Fibroblast of lung (primary cell): ENCODE measurements at places on chromosomes 4 and X. TPM values are rescaled to one million over a fixed set of nuclear protein-coding genes. Genes with fewer than 3 reads are reported as not detected.

GRCh38 chr4:153916273-153916755 lies 127.4 kb upstream of the SFRP2 start:
- no peak for DNase-seq

DNA sequence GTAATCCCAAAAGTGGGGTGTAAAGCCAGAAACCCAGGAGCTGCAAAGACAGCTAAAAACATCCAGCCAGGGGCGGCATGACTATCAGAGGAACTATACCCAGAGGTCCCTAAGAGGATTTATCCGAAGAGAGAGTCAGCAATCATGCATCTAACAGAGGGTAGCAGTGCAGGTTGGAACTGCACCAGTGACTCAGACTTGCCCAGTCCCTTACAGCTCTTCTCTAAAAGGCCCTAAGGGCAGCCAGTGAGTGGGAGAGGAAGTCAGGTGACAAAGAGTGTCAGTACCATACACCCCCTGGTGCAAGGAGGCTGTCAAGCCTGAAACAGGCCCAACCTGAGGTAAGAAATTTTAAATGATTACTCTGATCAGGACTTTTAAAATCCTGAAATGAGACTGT lies 88.1 kb downstream of the CAMK2D start:
- DNase-seq: peak; percentile 33

GRCh38 chrX:39726771-39727170 lies 371.0 kb downstream of the BCOR start:
- DNase-seq: no peak

Gene CTAG1B
- total RNA-seq: not detected in 2 replicates

DNA sequence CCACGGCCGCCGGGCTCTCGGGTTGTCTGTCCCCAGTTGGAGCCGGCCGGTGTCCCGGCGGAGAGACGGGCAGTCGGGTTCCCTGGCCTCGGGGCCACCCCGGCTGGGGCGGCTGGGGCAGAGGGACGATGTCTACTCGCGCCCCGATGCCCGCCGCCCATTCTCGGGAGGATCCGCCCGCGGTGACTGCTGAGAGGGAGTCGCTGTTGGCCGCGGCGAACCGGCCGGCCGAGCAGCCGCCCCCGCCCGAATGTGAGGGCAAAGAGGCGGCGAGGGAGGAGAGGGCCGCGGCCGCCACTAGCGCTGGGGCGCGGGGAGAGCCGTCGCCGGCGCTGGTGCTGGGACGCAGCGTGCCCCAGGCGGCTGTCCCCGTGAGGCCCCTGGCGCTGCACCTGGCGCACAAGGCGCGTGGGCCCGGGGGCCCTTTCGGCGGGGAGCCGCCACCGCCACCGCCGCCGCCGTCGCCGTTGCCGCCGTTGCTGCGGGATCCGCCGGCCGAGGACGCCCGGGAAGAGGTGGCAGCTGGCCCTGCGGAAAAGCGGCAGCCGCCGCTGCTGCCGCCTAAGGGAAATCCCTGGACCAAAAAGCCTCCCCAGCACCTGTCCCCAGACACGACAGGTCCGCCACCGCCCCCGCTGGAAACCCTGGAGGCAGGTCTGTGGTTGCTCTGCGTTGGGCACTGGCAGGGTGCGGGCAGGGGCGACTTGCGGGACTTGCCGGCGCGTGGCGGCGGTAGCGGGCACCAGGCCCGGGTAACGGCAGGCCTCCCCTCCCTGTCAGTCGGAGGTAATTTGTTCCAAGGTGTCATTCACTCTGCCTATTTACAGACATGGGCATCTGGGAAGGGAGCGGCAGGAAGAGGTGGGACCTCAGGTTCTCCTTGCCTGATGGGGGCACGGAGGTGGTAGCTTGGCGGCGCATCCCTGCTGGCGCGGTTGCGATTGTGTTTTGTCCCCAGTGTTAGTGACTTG lies 739 bp downstream of the LARP1B start:
- DNase-seq: peak; percentile 27

DNA sequence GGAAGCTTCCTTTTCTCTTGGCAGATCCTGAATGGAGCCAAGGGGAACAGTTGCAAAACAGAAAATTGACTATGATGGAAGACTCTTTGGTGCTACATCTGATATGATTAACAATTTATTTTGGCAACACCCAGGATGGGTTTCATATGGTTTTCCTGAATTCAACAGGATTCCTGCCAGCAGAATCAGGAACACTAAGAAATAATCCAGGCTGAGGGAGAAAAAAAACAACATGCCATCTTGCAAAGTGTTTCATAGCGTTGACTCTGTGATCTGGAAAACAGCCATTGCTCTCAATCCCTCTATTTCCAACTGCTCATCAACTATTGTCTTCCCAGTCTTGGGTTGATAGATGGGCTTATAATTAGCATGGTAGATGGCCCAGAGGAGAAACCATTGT lies 303.8 kb upstream of the KLF3 start:
- DNase-seq: no peak

DNA sequence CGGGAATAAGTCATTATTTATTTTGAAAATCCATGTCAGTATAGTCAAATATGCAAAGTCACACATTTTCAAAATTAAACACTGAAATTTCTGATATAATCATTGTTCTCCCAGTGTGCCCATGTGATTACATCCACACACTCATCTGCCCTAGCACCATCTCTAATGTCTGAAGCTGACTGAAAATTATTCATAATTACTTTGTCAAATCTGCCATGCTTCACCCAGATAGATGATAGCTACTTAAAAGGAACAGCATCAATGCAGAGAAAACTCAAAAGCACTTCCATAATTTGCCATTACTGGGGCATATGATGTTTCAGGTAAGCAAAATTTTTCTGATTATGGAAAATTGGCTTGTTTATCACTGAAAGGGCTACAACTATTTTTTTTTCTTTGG lies 1433.3 kb upstream of the IGFBP7 start:
- no peak for DNase-seq
